Neural progenitor cell (in vitro differentiated cells): ENCODE measurements at places on chromosomes 6 and 20.

GRCh38 chr20:8212286-8212685 lies 80.2 kb downstream of the PLCB1 start:
- no peak for DNase-seq

DNA sequence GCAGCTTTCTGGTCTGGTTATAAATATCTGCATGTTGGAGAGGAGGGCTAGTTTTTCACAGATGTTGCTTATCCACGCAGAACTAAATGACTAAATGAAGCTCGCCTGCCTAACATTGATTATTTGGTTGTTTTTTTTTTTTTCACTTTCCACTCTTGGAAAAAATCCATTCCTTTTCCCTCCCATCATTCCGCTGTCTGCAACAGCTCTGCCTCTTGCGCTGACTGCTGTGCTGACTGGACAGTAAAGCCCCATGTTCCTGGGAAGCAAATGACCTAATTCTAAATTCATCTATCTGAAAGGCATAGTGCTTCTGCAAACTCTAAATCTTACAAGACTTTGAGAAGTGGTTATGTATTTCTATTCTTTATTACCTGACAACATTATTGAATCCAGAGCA lies 255.5 kb upstream of the PLN start:
- DNase-seq: no peak

DNA sequence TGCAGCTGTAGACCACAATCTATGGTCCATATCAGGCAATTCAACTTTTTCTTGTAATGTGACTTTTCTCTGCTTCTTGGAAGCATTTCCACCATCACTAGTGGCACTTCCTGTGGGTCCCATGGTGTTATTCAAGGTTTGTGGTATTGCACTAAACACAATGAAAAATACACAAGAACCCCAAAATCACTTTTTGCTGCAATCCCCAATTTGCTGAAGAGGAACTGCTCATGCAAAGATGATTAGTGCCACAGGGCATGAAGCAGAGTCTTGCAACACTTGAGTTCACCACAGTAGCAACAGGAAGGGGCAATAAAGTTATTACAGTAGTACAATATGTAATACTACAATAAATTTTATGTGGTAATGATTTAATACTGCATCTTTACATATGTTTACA lies 16.8 kb upstream of the TAAR1 start:
- no peak for DNase-seq

DNA sequence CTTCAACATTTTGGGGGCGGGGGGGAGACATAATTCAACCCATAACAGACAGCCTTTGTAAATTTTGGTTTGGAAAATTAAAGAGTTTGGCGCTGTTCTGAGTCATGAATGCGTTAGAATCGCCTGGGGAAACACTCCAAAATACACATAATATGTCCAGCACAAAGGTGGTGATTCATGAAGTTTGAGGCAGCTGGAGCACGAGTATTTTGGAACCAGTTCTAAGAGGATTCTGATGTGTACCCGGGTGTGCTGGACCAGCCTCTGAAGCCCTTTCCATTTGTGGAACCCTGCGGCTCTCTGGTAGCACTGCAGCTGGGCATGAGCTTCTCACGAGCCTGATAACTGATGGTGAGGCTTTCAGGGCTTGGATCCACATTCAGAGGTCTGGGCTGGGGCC lies 4.7 kb downstream of the GMPR start:
- no peak for DNase-seq

- no peak for DNase-seq
These were observed 10.4 kb downstream of the HIVEP1 start for GRCh38 chr6:12022481-12022880.

DNA sequence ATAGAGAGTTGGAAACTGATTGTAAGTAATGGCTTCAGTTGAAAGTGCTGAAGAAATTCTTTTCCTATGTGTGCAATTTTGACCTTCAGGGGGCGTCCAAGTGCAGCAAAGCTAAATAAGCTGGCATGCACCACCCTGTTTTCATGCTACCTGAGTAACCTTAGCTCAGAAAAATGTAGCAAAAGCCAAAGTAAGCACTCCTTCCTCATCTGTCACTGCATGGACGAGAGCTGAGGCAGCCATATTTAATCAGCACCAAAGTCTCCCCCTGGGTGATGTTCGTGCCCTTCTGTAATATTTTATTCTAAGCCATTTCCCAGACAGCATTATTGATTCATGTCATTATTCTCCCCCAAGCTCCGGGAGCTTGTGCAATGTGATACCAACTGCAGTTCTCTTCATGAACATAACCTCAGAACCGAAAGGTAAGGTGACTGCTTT lies 123.1 kb downstream of the RPS12 start:
- peak; percentile 77 for DNase-seq

DNA sequence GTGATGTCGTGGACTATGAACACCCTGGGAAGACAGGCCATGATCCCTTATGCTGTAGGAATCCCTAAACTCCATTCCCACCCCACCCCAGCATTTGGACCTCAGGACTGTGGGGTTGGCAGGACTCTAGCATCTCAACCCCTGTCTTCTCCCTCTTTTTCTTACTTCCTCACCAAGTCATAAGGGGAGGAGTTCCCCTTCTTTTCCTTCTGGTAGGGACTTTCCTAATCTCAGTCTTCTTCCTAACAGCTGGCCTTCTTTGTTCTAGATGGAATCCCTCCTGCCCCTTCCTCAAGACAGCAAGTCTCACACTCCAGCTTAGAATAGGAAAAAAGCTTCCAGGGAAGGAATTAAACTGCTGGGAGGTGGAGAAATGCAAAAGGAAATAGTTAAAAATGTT lies 2.3 kb upstream of the SIRPB2 start:
- no peak for DNase-seq

GRCh38 chr6:85418059-85418458 lies 31.8 kb upstream of the NT5E start:
- no peak for DNase-seq

DNA sequence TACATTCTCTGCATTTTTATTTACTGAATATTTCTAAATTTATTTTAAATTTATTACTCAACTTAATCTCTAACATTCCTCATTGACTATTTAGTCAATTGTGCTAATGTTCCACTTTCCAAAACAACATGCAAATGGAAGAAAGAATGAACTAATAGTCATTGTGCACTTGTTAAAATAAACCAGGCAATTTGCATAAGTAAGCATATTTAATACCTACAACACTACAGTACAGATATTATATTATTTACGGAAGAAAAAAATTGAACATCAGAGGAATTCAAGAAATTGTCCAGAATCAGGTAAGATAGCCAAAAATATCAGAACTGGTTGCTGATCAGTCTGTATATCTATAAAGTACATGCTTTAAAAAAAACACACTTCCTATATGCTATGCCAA lies 320.5 kb downstream of the CENPW start:
- DNase-seq: no peak

DNA sequence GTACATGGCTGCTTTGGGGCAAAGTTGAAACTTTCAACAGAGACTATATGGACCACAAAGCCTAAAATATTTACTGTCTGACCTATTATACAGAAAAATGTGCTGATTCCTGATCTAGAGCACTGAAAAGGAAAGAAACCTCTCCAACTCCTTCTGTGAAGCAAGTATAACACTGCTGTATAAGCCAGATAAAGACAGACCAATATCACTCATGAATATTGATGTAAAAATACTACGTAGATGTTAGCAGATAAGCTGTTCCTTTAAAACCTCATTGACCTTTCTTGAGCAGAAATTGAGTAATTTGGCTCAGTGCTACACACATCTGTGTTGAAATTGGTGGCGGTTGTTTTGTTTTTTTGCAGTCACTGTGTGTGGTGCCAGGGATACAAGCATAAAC lies 69.9 kb upstream of the HDAC2 start:
- DNase-seq: no peak

GRCh38 chr6:15108383-15108715 lies 137.5 kb upstream of the JARID2 start:
- DNase-seq: no peak

DNA sequence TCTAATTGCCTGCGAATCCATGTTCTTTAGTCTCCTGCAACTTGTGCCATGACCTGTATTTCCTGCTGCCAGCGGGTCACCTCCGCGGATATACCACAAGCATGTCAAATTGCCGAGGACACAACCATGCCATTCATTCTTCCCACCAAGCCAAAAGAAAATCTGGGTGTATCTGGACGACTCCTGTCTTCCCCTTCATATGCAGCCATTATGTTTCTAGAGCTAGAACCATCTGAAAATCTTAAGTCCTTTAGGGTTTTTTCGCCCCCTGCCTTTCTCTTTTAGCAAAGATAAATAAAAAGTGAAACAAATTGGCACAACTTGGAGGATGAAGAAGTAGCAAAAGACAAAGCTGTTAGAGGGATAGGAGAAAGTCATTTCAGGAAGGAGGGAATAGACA lies 242.6 kb downstream of the ARID1B start:
- no peak for DNase-seq

DNA sequence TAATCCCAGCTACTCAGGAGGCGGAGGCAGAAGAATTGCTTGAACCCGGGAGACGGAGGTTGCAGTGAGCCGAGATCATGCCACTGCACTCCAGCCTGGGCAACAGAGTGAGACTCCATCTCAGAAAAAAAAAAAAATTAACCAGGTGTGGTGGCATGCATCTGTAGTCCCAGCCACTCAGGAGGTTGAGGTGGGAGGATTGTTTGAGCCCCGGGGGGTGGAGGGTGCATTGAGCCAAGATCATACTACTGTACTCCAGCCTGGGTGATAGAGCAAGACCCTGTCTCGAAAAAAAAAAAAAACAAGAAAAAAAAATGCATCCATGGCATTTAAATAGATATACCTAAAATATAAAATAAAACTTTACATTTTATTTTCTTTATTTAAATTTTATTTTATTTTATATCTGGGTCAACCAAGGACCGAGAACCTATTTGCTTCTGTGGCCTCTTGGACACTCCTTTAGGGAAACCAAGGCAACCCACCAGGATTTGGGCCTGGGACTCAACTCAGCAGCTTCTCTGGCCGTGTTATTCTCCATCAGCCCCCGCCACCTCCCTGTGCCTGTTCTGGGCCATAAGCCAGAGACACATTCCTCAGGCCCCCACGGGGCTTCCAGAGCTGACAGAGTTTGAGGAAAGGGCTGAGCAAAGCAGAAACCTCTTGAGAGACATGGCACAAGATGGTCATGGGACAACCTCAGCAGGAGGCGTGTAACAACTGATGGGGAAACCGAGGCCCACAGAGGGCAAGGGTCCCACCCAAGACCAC lies 6.2 kb downstream of the SNTA1 start:
- no peak for DNase-seq

GRCh38 chr20:35299780-35300179 lies 7.6 kb upstream of the FAM83C start:
- DNase-seq: no peak
